NCI-H446 treated with DMSO at 0.1 percent for 48 hours (cell line): ENCODE measurements at places on chromosomes 13 and 19.

DNA sequence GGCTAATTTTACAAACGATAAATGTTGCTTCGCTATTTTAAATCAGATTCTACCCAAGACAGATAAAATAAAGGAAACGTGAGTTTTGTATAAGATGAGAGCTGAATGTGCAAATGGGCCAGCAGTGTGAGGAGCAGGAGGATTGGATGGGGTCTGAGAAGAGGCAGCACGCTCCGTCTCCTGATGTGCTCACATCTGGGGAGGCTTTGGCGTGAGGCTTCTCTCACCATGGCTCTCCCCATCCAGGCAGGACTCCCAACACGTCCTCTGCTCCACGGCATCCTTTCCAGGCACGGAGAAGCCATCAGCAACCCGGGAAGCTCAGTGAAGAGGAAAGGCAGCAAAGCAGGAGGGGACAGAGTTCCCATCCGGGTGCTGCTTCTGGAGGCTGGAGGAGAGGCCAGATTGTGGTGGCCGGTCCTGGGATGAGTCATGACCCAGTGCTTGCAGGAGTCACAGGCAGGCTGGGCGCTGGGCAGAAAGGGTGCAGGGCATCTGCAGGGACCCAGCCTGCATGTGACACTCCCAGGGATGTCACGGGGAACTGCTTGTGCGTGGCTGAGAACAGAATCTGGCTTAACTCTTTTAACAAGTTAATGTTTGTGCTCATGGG is 47.5 kb downstream of the ZNF536 start:
- DNase-seq, result no peak

DNA sequence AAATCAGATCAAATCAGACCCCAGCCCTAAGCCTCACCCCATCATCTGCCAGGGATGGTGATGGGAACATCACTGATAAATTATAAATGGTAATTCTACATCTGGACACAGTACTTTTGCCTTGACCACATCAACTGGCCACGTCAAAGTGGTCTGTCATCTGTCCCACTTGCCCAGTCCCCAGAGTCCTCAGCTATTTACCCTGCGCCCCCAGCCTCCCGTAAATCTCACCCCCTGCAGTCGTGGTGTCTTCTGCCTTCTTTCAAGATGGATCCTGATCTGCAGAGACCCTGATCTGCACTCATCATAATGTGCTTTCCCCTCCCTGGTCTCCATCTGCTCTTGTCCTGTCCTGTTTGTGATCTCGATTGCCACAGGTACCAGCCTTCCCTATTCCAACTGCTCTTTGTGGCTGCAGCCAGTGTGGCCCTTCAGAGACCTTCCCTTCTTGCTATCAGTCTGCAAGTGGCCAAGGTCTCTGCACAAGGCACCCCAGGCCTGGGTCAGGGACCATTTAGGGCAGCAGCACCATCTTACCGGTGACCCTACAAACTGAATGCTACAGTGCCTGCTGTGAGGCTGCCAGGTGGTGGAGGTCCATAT is 26.7 kb upstream of the POP4 start:
- no peak for DNase-seq

- no peak for DNase-seq
Observed at GRCh38 chr19:14871619-14872230, 14.2 kb downstream of the OR7A17 start.

DNA sequence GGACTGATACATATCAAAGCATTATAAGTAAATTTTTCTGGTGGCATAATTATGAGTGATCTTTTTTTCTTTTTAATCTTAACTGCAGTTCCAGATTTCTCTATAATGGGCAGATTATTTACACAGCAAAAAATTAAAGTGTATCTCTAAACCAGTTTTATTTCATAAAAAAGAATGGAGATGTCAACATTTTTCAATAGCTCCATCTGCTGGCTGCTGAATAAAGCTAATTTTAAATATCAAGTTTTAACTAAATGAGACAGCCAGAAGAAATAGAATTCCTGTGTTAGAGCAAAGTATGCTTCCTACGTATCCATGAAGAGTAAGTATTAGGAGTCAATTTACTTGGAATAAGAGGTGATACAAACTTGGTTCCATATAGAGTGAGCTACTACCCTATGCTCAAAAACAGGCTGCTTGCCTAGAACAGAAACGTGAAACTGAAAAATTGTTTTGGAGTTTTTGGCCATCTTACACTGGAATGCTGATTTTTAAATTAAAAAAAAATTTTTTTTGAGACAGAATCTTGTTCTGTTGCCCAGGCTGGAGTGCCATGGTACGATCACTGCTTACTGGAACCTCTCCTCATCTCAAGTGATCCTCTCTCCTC is 5.0 kb upstream of the PDS5B start:
- peak; percentile 15 for DNase-seq

- DNase-seq, result no peak
Observed at GRCh38 chr19:46772170-46773017, 16.0 kb downstream of the SLC1A5 start.

- no peak for DNase-seq
Observed at GRCh38 chr19:30161770-30162169, 210.4 kb upstream of the ZNF536 start.

DNA sequence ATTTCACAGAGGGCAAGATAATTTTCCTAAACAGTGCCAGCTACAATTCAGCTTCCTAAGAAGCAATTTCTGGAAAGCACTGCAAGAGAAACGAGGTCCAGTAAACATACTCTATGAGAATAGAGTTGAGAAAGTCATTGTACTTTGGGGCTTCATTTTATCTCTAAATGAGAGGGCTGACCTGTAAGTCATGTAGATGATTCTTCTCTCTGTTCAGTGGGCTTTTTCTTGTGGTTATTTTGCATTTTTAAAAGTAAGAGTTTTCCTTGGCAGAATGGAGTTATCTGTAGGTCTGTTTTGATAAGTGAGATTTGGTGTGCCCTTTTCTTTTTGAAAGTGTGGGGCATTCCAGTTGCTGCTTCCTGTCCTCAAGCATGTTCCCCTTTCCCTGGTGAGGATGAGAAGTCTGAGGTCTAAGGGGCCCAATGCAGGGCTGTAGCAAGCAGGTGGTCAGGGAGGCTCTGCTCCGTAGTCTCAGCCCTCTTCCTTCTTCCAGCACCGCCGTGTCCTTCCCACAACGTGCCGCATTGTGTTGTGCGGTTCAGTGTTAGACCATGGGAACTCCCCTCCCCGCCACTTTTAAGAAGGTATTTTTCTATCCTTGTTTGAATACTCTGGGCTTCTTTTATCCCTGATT is 86.3 kb downstream of the ARHGEF7 start:
- DNase-seq, result no peak

GRCh38 chr19:56884441-56884840 is 43.9 kb upstream of the PEG3 start:
- DNase-seq, result no peak

DNA sequence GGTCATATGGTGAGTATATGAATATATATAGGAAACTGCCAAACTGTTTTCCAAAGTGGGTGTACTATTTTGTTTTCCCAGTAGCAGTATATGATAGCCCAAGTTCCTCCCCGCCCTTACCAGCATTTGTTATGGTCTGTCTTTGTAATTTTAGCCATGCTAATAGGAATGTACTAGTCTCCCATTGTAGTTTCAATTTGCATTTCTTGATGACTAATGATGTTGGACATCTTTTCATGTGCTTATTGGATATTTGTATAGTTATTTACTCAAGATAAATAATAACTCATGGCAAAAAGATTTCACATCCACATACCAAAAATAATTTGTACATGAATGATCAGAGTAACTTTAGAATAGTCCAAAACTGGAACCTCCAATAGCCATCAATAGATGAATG is 75.3 kb upstream of the SERP2 start:
- DNase-seq, result no peak

- DNase-seq, result no peak
Observed at GRCh38 chr19:34171539-34171876, 796 bp upstream of the LSM14A start.

DNA sequence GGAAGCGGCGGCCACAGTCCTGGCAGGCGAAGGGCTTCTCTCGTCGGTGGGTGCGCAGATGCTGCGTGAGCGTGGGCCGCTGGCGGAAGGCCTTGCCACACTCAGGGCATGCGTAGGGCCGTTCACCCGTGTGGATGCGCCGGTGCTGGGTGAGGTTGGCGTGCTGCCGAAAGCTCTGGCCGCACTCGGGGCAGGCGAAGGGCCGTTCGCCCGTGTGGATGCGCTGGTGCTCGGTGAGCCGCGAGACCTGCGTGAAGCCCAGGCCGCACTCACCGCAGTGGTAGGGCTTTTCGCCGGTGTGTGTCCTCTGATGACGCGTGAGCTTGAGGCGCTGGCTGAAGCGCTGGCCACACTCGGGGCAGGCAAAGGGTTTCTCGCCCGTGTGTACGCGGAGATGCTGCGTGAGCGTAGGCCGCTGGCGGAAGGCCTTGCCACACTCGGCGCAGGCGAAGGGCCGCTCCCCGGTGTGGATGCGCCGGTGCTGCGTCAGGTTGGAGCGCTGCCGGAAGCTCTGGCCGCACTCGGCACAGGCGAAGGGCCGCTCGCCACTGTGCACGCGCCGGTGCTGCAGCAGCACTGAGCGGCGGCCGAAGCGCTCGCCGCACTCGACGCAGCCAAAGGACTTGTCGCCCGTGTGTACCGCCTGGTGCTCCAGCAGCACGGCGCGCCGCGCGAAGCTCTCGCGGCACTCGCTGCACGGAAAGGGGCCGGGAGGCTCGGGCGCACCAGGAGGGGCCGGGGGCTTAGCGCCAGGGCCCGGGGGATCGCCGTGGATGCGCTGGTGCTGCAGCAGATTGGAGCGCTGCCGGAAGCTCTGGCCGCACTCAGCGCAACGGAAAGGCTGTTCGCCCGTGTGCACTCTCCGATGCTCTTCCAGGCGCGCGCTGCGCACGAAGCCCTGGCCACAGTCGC is 4.0 kb upstream of the UBE2M start:
- no peak for DNase-seq
